Frontal cortex (tissue), 4 donors: ENCODE measurements at places on chromosomes 16 and 17. TPM values are rescaled to one million over a fixed set of nuclear protein-coding genes. Genes with fewer than 3 reads are reported as not detected.

TEX19 gene
- total RNA-seq: not detected

NECAB2 gene
- total RNA-seq: 6.9 TPM

ABCC6 gene
- 0.41 TPM for total RNA-seq

TBC1D16 gene
- total RNA-seq: 16.3 TPM

LRRC36 gene
- total RNA-seq: 2.4 TPM

PNMT gene
- total RNA-seq: 3.7 TPM

SCNN1G gene
- 0.82 TPM for total RNA-seq

CCDC92B gene
- total RNA-seq: 1.2 TPM

TRIM47 gene
- total RNA-seq: 13.9 TPM

LRRC75A gene
- total RNA-seq: 3.3 TPM

EEF2K gene
- total RNA-seq: 9.8 TPM

TEX14 gene
- under 0.01 TPM for total RNA-seq

EPOP gene
- 0.82 TPM for total RNA-seq

SLFN5 gene
- total RNA-seq: 3.3 TPM

BEAN1 gene
- 4.5 TPM for total RNA-seq

STH gene
- total RNA-seq: 2.0 TPM

CTF1 gene
- total RNA-seq: 0.41 TPM

TNS4 gene
- total RNA-seq: not detected

RNU2-1 gene
- total RNA-seq: not detected

SLC22A31 gene
- total RNA-seq: not detected

PRRT2 gene
- 15.9 TPM for total RNA-seq

PRSS33 gene
- not detected for total RNA-seq

CD300H gene
- total RNA-seq: not detected

SMIM22 gene
- not detected for total RNA-seq

SOX9 gene
- total RNA-seq: 7.7 TPM

GLYR1 gene
- total RNA-seq: 66.4 TPM

DNAH2 gene
- 1.2 TPM for total RNA-seq

TEKT1 gene
- 0.41 TPM for total RNA-seq

PDE6G gene
- not detected for total RNA-seq

TAF15 gene
- total RNA-seq: 48.1 TPM

KCNAB3 gene
- total RNA-seq: 1.2 TPM

ANKS3 gene
- total RNA-seq: 26.1 TPM

TPSB2 gene
- total RNA-seq: not detected

FBRS gene
- 8.2 TPM for total RNA-seq

VMO1 gene
- total RNA-seq: 1.2 TPM

SPATA32 gene
- not detected for total RNA-seq
